ENCODE measurements at places on chromosomes 6 and 20.

DNA sequence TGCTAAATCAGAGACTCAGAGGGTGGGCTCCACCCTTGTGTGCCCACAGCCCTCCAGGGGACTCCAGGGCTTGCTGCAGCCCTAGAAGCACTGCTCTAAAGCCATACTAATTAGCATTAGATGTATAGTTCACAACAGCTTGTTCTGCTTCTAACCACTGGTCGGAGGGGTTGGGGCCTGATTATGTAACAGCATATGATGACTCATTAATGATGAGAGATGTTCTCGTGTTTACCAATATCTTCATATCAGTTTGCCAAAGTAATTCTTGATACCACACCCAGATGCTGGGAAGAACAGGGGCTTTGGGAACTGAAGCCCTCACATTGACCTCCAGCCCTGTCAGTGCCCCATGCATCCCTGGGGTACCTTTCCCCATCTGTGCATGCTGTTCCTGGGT, 104.1 kb upstream of the FOXA2 start:
- no peak for DNase-seq

- DNase-seq, result no peak
Measured at GRCh38 chr6:142916881-142917280, 28.1 kb downstream of the HIVEP2 start.

- no peak for DNase-seq
Measured at GRCh38 chr6:145540741-145541140, 194.6 kb downstream of the EPM2A start.

DNA sequence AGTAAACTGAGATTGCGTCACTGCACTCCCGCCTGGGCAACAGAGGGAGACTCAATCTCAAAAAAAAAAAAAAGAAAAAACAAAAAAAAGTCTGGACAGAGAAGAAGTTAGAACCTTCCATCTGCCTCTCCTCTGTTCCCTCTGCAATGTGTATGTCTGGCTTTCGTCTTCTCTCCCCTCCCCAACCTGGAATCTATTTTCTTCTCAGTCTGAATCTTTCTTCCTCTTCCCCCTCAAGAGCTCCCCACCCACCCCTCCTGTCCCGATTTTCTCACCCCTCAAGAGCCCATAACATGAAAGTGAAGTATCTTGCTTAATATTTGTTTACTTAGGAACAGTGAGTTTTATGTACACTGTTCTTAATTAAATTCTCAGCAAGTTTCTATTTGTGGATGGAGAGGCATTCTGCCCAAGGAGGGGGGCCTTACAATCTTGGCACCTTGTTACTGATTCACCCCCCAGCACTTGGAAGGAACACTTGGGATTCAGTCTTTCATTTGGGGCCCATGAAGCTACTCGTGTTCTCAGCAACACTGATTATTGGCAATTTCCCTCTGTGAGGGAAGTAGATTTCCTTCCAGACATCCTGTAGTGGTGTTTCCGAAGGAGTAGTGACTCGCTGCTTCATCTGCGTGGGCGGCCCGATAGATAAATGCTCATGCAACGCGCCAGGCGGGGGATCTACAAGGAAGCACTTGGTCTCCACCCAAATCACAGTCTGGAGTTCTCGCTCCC, 69.3 kb upstream of the SRSF6 start:
- no peak for DNase-seq

GRCh38 chr6:162681447-162681846, 46.1 kb downstream of the PRKN start:
- DNase-seq, result no peak

- DNase-seq, result no peak
Measured at GRCh38 chr20:13274275-13274861, 53.3 kb downstream of the ISM1 start.

- DNase-seq, result no peak
Measured at GRCh38 chr6:45714006-45714730, 301.5 kb downstream of the CLIC5 start.
